ENCODE measurements at places on chromosomes 7 and 10.

- no peak for DNase-seq
These were observed 77.9 kb downstream of the CCDC71L start for GRCh38 chr7:106583100-106583499.

GRCh38 chr7:29442146-29442545 is 121.5 kb upstream of the PRR15 start:
- no peak for DNase-seq

DNA sequence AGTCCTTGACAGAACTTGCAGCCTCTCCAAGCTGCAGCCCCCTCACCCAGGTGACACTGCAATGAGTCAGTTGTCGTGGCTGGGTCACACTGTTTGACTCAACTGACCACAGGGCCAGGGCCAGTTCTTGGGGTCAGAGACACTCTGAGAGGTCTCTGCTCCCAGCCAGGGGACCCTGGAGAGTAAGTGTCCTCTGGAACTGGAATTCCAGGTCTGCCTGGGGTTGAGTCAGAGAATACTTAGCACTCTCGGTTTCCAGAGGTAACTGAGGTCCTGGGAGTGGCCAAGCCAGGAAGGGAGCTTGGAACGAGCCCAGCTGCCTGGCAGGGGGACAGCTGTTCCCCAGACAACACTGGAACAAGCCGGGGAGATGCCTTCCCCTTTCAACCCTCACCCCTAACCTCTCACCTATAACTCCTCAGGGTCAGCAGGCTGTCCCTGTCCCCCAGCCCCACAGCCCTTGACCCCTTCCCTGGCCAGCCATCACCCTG is 2.2 kb upstream of the MYL10 start:
- no peak for DNase-seq

- no peak for DNase-seq
These were observed 45.5 kb upstream of the SRGN start for GRCh38 chr10:69042417-69042816.

- no peak for DNase-seq
These were observed 335.1 kb downstream of the ADARB2 start for GRCh38 chr10:1402016-1402770.

- DNase-seq: no peak
These were observed 527 bp upstream of the BCAP29 start for GRCh38 chr7:107579554-107579884.

- peak; percentile 22 for DNase-seq
These were observed 148.0 kb downstream of the ANKRD7 start for GRCh38 chr7:118372530-118372929.

GRCh38 chr7:127251465-127252376 is 1.0 kb downstream of the GRM8 start:
- no peak for DNase-seq

DNA sequence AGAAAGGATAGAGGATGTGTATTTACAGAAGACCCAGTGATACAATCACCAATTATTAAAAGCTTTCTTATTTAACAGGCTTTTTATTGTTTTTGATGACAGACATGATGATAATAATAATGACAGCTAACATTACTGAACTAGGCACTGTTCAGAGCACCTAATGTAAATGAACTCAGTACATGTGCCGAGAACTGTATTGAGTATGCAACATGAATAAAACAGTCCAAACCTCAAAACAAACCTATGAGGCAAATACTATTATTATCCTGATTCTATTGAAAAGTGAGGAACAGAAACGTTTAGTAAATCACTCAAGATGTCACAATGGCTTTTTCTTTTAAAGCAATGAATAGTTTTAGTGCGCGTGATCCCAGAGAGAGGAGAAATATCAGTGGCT is 27.1 kb downstream of the TAS2R16 start:
- DNase-seq: no peak

DNA sequence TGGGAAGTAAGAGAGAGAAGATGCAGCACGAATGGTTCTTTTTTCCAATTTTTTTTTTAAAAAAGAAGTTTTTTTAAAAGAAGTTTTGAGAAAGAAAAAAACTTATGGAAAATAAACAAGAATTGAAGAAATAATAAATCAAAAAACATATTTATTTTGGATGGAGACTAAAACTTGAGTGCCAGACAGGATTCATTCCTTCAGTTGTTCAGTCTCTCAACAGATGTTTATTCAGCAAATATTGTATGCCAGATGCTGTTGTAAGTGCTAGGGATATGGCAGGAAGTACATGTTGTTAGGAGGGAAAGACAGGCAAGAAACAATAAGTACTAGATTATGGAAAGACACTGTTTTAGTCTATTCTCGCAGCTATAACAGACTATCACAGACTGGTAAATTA is 750.7 kb upstream of the PHF14 start:
- DNase-seq: no peak

GRCh38 chr10:83536426-83536825 is 602.9 kb upstream of the GHITM start:
- DNase-seq: no peak

- DNase-seq: no peak
These were observed 2.0 kb downstream of the UTF1 start for GRCh38 chr10:133231946-133232574.

GRCh38 chr7:18547509-18548187 is 52.1 kb downstream of the HDAC9 start:
- DNase-seq: no peak

- no peak for DNase-seq
These were observed 53.3 kb upstream of the SP8 start for GRCh38 chr7:20839987-20840386.

DNA sequence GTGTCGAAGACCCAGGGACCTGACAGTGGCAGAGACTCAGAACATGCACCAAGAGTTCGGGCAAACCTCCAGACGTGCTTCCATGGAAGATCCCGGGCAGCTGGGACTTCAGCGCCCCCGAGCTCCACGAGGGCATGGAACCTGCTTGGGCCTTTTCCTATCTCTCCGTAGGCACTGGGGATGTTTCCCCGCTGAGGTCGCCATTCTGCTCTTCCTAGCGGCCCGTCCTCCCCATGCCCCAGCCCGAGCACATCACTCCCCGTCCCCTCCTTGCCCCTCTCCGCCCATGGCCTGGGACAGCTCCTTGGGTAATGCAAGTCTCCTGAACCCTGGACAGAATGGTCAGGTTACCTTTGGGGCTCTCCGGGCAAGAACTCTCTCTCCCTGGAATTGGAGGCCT is 32.3 kb upstream of the SHH start:
- DNase-seq: no peak

DNA sequence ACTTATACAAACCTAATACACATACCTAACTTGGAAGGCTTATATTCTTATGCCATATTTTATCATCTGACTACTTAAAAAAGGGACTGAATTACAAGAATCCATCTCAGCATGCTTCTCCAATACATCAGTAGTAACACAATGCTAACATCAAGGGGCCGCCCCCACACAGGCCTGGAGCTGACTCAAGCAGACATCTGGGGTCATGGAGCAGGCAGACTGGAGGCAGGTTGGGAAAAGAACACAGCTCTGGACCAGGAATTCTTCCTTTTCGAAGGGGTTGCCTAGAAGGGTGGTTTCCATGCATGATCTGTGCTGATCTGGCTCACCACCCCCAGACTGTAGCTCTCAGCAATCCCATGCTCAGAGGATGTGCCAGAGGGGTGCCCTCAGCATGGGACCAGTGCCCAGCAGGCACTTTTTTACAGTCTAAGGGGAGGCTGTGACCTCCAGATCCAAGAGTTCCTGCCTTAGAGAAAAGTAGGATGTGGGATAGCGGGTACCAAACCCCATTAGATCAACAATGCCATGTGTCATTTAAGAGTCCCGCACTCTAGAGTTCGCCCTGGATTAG is 26.1 kb upstream of the DUSP5 start:
- DNase-seq: no peak

GRCh38 chr7:51847461-51848134 is 531.0 kb upstream of the COBL start:
- no peak for DNase-seq

- DNase-seq: no peak
These were observed 1.6 kb downstream of the VPS26A start for GRCh38 chr10:69125554-69125953.

DNA sequence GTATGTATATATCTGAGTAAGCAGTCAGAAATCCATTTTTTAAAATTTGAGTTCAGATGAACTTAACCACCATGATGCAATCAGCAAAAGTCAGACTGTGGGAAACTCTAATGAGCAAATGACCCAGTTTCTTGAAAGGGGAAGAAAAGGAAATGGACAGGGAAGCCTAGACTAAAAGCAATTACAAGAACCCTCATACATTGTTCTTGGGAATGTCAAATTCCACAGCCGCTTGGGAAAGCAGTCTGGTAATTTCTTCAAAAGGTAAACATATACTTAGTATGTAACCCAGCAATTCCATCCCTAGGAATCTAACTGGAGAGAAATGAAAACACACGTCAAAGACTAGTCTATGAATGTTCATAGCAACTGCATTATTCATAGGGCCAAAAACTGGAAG is 16.4 kb upstream of the FOXK1 start:
- no peak for DNase-seq

- peak; percentile 52 for DNase-seq
These were observed 1.4 kb downstream of the GARS1 start for GRCh38 chr7:30596014-30596641.

GRCh38 chr7:117126676-117127075 is 173.4 kb downstream of the ST7 start:
- no peak for DNase-seq

DNA sequence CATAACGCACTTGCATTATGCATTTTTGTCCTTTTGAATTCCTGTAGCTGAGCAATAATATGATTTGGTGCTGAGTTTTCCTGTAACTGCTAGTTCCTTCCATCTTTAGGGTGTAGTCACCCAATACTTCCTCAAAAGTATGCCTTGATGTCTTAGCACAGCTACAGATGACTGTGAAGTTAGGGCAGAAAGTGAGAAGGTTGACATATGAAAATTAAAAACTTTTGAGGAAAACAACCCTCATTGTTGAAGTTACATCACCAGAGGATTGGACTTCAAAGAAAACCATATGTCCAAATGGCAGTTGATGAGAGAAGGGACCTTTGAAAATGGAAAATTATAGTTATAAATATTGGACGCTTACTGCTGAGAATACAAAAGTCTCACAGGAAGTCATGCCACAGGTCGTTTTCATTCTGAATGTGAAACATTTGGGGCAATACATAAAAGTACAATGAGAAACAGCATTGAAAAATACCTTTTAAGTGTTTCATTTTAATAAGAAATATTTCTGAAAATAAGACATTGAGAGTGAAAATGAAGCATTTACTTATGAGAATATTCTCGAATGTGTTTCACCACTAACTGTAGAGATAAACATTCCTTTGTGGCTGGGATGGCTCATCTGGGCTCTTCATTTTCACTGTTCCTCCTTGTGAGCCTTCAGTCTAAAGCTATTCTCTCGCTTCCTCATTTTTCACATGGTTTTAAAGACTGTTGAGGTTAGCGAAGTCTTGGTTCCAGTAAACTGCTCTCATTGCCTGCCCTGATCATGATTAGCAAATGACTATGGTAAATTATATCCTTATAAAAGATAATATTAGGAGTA is 61.4 kb upstream of the NME8 start:
- peak; percentile 80 for DNase-seq

- DNase-seq: no peak
These were observed 123.3 kb downstream of the TRRAP start for GRCh38 chr7:99001482-99002147.

DNA sequence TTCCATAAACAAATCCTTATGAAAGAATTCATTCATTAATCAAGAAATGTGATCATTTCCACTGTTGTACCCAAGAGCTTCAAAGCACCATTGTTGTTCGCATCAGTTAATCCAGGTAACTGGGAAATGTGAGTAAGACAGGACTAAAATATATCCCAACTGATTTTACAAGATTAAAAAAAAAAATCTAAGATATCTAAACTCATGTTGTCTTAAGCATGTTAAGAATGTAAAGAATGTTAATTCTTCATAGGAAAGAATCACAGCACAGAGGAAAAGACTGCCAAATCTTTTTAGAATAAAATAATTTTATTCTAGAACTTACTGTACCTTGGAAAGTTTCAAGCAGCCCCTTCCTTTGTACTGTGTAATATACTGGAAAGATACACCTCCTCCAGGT is 16.4 kb downstream of the FZD1 start:
- DNase-seq: no peak

- no peak for DNase-seq
These were observed 144.7 kb downstream of the GRK5 start for GRCh38 chr10:119352042-119352441.

DNA sequence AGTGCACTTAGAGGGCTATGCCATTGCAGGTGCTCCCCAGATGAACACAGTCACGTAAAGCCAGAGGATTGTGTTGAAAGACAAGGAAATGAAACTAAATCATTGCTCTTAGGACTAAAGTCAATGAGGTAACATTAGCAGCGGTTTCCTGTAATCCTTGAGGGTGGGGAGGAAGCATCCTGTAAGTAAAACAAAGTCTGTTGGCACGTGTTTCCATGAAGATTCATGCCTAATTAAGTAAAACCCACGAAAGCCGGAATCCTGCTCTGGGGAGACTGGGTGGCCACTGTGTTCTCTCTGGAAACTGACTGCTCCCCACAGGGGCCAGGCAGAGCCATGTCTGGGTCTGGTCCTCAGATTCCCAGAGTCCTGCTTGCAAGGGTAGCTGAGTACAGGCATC is 18.3 kb downstream of the STEAP1B start:
- DNase-seq: no peak

DNA sequence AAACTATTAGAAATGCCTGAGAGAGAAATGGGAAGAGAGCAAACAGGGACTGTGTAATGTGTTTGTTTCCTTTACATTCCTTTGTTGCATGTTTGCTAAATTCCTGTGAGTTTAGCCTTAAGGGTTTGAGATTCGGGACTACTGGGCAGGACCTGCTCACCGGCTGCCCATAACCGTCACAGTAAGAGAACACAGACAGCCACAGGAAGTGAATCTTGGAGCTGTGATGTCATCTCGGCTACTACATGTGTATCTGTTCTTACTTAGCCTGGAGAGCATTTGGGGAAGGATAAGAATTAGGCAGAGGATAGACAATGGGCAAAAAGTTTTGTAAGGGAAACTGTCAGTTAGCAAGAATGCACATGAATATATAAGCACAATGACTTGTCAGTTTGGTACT is 485.1 kb upstream of the KLF6 start:
- DNase-seq: no peak

DNA sequence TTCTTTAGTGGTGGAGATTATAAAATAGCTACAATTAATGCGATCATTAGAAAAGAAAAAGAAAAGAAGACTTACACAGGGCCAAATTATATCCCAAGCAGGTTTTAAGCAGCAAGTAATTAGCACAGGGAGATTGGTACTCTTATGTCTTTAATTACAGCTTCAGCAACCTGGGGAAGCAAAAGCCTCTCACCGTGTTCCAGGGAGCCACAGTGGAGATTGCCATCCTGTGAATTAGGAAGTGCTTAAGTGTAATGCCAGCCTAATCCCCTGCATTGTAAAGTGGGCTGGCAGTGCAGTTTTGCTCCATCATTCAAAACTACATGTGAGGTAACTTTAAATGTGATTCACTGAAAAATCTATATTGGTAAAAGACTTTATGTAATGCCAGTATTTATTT is 533.5 kb upstream of the COBL start:
- DNase-seq: no peak

GRCh38 chr10:75079436-75080083 is 31.9 kb upstream of the SAMD8 start:
- no peak for DNase-seq

GRCh38 chr7:46720761-46721160 is 799.7 kb upstream of the IGFBP3 start:
- DNase-seq: no peak
